Esophagus muscularis mucosa (tissue), 4 donors: ENCODE measurements at places on chromosomes 5 and 9. TPM values are rescaled to one million over a fixed set of nuclear protein-coding genes. Genes with fewer than 3 reads are reported as not detected.

DNA sequence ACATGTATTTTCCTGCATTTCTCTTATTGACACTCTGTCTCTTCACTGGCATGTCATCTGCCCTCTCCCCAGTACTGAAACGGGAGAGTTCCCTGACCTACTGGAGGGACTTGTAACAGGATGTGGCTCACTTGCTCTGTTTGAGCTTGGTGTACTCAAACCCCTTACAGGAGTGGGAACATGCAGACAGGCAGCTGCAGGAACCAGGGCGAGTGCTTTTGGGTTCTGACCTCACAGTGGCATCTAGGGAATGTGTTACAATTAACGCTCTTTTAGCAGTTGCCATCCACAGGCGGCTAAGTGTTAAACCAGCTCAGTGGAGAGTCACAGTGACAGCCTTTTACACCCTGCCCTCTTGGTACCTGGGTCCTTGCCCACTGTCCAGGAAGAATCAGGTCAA lies 300.3 kb upstream of the GRAMD2B start:
- H3K4me1 ChIP-seq: no peaks in the 10 kb centered on the region
- no peak overlapping the region for H3K4me3 ChIP-seq
- no peak overlapping the region for H3K27ac ChIP-seq
- H3K27me3 ChIP-seq: no peaks in the 10 kb centered on the region
- DNase-seq: no peak

DNA sequence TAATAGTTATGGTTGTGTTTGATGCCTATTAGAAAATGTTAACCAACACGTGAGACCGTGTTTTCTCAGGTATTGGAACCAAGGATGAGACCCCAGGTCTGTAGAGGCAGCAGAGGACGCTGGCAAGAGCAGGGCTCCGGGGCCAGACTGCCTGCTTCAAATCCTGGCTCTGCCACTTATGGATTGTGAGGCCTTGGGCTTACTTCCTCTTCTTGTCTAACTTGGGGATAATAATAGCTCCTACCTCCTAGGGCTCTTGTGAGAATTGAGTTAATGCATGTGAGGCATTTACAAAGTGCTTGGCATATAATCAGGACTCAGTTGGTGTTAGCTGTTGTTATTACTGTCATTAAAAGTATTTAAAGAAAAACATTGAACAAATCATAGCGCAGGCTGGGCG lies 85.5 kb upstream of the PITX1 start:
- no peaks in the 10 kb centered on the region for H3K36me3 ChIP-seq
- H3K27me3 ChIP-seq: no peaks in the 10 kb centered on the region
- H3K4me1 ChIP-seq: no peaks in the 10 kb centered on the region
- H3K27ac ChIP-seq: no peak overlapping the region

- peaks cover 4% of the 10 kb centered on the region for H3K36me3 ChIP-seq
- H3K4me1 ChIP-seq: no peaks in the 10 kb centered on the region
- DNase-seq: no peak
- H3K4me3 ChIP-seq: peak overlapping the region; percentile 35
- H3K27ac ChIP-seq: peak overlapping the region; percentile 17
- no peaks in the 10 kb centered on the region for H3K27me3 ChIP-seq
Observed at GRCh38 chr9:92097997-92098482, 17.2 kb downstream of the SPTLC1 start.

GRCh38 chr9:108591121-108591520 lies 264.7 kb downstream of the ACTL7B start:
- DNase-seq: no peak
- H3K27ac ChIP-seq: no peak overlapping the region
- no peaks in the 10 kb centered on the region for H3K4me1 ChIP-seq
- H3K4me3 ChIP-seq: no peak overlapping the region

GRCh38 chr5:87029951-87030350 lies 237.7 kb upstream of the RASA1 start:
- H3K27ac ChIP-seq: no peak overlapping the region
- no peaks in the 10 kb centered on the region for H3K36me3 ChIP-seq
- no peaks in the 10 kb centered on the region for H3K4me1 ChIP-seq
- H3K4me3 ChIP-seq: no peak overlapping the region

DNA sequence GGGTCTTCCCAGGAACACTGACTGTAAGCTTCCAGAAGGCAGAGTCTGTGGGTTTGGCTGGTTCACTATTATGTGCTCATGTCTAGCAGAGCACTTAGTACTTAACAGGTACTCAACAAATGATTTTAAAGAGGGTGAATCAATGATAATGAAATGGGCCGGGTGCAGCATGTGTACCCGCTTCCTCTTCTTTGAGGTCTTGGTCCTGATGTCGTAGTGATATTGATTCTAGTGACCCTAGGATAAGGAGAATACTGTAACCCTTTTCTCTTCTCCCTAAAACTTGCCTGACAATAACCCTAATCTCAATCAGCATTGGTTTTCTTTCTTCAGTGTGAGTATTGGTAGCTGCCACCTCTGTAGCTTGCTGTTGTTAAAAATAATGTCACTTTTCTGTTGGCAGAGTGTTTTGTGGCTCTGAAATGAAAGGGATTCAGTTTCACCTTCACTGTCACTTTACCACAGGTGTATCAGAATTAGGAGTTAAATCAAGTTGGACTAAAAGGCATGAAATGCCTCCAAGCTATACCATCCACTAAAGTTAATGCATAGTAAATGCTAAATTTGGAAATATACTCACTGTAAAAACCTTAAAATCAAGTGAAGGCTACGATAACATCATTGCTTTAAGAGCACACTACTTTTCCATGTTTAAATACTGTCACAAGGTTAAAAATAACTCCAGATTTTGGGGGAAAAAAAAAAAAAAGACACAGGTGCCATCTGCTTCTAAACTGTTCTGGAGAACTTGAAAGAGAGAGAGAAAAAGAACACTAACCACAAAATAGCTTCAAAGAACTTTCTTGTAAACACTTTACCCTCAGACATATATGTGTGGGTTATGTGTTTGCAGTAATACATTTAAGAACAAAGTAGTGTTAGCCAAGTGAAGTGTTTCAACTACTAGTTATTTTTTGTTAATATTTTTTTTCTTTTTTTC lies 6.0 kb downstream of the CAMK4 start:
- H3K4me1 ChIP-seq: peaks cover 2% of the 10 kb centered on the region
- no peaks in the 10 kb centered on the region for H3K36me3 ChIP-seq
- no peaks in the 10 kb centered on the region for H3K27me3 ChIP-seq

DNA sequence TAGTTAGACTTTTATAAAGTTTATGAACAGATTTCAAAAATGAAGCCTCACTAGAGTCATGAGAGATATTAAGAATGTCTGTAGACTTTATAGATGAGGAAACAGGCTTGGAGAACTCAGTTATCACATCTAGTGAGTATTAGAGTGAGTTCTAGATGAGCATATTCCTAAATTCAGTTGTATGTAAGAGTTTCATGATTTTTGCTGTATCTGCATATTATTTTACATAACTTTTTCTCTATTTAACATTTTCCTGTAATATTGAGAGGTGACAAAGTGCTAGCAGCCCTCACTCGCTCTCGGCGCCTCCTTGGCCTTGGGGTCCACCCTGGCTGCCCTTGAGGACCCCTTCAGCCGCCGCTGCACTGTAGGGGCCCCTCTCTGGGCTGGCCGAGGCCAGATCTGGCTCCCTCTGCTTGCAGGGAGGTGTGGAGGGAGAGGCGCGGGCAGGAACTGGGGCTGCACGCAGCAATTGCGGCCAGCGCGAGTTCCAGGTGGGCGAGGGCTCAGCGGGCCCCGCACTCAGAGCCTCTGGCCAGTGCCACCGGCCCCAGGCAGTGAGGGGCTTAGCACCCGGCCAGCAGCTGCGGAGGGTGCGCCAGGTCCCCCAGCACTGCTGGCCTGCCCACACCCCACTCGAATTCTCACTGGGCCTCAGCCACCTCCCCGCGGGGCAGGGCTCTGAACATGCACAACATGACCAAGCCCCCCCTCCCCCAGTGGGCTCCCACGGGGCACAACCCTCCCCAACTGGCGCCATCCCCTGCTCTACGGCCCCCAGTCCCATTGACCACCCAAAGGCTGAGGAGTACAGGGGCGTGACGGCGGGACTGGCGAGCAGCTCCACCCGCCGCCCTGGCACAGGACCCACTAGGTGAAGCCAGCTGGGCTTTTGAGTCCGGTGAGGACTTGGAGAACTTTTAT lies 182.1 kb downstream of the TLE1 start:
- no peak for DNase-seq
- no peaks in the 10 kb centered on the region for H3K36me3 ChIP-seq
- no peaks in the 10 kb centered on the region for H3K27me3 ChIP-seq
- no peak overlapping the region for H3K4me3 ChIP-seq

GRCh38 chr5:139243425-139243970 lies 45.3 kb upstream of the SIL1 start:
- DNase-seq: no peak
- H3K27me3 ChIP-seq: no peaks in the 10 kb centered on the region
- no peaks in the 10 kb centered on the region for H3K36me3 ChIP-seq
- no peaks in the 10 kb centered on the region for H3K4me1 ChIP-seq
- H3K4me3 ChIP-seq: no peak overlapping the region

GRCh38 chr9:13113751-13114150 lies 165.7 kb downstream of the MPDZ start:
- H3K4me1 ChIP-seq: no peaks in the 10 kb centered on the region
- no peak overlapping the region for H3K27ac ChIP-seq
- H3K36me3 ChIP-seq: no peaks in the 10 kb centered on the region
- H3K4me3 ChIP-seq: no peak overlapping the region
- no peaks in the 10 kb centered on the region for H3K27me3 ChIP-seq

DNA sequence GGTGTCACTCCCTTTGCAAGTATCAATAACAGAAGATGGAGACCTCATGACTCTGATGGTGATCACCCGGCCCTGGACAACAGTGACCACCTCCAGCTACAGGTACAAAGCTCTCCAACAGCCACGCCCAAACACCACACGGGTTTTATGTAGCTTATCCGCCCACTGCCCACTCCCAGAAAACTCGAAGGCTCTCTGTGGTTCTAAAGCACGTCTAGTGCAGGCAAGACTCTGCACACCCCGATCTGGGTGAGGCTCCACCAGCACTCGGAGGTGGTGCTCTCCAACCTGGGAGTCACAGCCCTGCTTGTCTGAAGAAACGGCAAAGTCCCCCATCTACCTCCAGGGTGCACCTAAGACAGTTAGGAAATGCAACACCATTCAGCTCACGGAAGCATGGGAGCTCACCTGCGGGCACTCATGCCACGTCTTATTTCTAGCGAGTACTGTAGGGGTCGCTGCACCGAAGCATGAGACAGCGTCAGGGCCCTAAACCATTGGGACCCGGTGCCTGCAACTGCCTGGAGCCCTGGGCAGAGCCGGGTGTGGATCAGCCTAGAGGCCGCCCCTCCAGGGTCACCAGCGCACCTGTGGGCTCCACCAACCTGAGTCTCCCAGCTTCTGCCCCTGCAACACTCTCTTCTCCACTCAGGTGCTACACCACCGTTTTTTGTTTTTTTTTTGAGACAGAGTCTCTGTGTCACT lies 58.1 kb upstream of the ZNF354A start:
- DNase-seq: no peak
- H3K4me1 ChIP-seq: no peaks in the 10 kb centered on the region
- H3K36me3 ChIP-seq: no peaks in the 10 kb centered on the region

GRCh38 chr9:69527454-69527853 lies 144.7 kb downstream of the APBA1 start:
- no peaks in the 10 kb centered on the region for H3K4me1 ChIP-seq
- H3K36me3 ChIP-seq: no peaks in the 10 kb centered on the region
- no peak overlapping the region for H3K4me3 ChIP-seq
- no peaks in the 10 kb centered on the region for H3K27me3 ChIP-seq

GRCh38 chr5:93995126-93995621 lies 253.8 kb upstream of the POU5F2 start:
- H3K27ac ChIP-seq: no peak overlapping the region
- no peak overlapping the region for H3K4me3 ChIP-seq
- H3K36me3 ChIP-seq: no peaks in the 10 kb centered on the region
- DNase-seq: no peak
- H3K4me1 ChIP-seq: peaks cover 11% of the 10 kb centered on the region

DNA sequence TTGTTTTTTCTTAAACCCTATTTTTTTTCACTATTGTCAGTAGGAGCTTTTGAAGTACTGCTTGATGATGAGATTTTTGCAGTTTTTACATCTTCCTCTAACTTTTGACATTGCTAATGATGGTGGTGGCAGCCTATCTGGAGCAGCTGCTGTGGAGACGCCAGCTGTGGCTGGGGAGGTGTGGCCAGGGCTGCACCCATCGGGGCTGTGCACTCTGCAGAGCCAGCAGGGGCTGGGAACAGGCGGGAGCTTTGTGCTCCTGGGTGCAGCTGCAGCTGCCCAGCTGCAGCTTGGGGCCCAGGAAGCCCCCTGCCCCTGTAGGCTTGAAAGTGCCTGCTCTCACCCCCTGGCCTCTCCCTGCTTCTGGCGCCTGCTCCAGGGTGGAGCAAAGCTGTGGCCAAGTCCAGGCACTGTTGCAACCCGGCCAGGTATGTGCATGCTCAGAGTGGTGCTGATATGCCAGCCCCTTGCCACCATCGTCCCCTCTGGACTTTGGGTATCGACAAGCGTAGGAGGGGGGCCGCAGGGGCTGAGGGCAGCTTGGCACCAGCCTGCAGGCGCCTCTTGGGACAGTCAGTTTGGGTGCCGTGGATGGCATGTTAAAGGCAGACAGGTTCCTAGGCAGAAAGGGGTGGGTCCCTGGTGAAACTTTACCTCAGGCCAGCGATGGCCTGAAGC lies 39.2 kb downstream of the FER start:
- no peak overlapping the region for H3K27ac ChIP-seq
- no peaks in the 10 kb centered on the region for H3K27me3 ChIP-seq
- H3K36me3 ChIP-seq: no peaks in the 10 kb centered on the region

DNA sequence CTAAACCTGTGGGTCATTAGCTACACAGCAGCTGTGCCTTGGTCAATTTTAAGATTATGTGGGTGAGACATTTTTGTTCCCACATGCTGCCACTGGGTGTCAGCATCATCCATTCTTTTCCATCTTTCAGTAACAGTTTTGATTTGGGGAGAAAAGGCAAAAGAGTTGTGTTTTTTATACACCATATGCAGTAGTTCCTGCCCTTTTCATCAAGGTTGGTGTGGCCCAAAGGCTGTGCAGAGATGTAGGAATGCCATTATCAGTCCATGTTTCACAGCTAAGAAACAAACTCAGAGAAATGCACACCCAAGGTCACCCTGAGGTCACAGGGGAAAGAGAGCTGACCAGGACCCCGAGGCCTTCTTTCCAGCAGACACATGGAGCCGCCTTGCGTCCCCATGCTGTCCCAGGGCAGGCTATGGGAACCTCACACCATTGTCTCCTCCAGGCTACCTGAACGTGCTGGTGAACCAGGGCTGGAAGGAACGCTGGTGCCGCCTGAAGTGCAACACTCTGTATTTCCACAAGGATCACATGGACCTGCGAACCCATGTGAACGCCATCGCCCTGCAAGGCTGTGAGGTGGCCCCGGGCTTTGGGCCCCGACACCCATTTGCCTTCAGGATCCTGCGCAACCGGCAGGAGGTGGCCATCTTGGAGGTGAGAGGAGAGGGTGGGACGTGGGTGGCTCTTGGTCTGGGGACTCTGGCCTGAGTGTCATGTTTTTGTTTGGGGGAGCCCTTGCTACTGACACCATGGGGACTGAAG lies 27.8 kb upstream of the GRPEL2 start:
- peaks cover 24% of the 10 kb centered on the region for H3K4me1 ChIP-seq
- no peak for DNase-seq
- H3K4me3 ChIP-seq: no peak overlapping the region
- H3K36me3 ChIP-seq: peaks cover 5% of the 10 kb centered on the region
- H3K27ac ChIP-seq: peak overlapping the region; percentile 35
- H3K27me3 ChIP-seq: no peaks in the 10 kb centered on the region

GRCh38 chr5:126143622-126144021 lies 279.6 kb upstream of the GRAMD2B start:
- H3K27me3 ChIP-seq: no peaks in the 10 kb centered on the region
- H3K27ac ChIP-seq: no peak overlapping the region
- H3K4me1 ChIP-seq: peaks cover under 1% of the 10 kb centered on the region

- H3K27ac ChIP-seq: peak overlapping the region; percentile 87
- peaks cover 15% of the 10 kb centered on the region for H3K4me1 ChIP-seq
- H3K27me3 ChIP-seq: no peaks in the 10 kb centered on the region
- H3K4me3 ChIP-seq: no peak overlapping the region
- no peak for DNase-seq
Observed at GRCh38 chr5:88887342-88887741, 4.4 kb upstream of the MEF2C start.

OSMR gene
- 39.2 TPM for total RNA-seq

ACSL6 gene
- 1.6 TPM for total RNA-seq
